Naive B cell (primary cell): ENCODE measurements at places on chromosomes 7 and 10.

DNA sequence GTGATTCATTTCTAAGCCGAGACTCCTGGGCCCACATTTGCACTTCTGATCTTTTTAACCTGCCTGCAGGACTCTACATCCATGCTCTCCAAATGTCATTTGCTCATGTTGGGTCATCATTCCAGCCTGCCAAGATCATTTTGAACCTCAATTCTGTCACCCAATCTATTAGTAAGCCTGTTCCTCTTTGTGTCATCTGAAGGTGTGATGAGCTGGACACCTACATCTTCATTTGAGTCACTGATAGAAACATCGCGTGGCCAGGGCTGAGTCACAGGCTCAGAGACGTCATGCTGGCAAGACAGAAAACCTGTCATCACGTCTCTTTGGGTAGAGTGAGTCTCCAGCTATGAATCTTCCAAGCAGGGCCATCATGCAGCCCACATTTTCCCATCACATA lies 65.3 kb upstream of the SLF2 start:
- DNase-seq: no peak

- no peak for DNase-seq
Measured at GRCh38 chr7:37206192-37206591, 242.5 kb downstream of the ELMO1 start.

DNA sequence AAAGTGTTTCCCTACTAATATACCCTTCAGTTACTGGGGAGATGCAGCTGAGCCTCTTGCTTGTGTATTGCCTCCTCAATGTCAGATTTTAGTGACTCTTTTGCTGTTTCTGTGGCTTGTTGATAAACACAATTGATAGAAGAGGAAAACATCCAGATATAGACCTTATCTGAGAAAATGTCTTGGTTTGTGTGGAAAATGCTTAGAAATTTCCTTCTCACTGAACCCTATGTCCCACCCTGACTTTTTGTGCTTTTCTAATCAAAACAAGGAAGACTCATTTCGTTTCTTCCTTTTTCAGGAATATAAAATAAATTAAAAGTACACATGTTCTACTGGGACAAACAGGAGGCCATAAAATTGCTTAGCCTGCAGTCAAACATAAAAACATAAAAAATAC lies 257.5 kb downstream of the PHF14 start:
- DNase-seq: no peak

- DNase-seq: no peak
Measured at GRCh38 chr10:10870523-10871241, 147.0 kb upstream of the CELF2 start.

DNA sequence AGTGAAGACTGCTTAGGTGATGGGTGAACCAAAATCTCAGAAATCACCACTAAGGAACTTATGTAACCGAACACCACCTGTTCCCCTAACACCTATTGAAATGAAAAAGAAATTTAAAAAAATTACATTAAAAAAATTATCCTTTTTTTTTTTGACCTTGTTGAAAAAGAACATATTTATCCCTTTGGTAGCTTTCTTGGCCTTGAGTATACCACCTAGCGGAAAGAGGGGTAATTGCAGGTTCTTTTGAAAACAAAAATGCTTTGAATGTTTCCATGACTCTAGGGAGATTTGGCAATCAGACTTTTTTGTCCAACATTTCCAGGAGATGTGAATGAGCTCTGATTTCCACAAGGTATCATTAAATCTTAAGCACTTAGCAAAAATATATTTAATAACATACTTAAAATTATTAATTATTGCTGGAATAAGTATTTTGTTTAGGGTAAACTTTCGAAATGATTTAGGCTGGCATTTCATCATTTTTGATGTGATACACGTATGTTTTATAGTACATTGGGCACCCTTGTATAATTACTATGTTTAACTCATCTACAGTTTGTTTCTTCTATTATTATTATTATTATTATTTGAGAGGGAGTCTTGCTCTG lies 47.0 kb upstream of the ELMO1 start:
- peak; percentile 19 for DNase-seq
